NCI-H1436 (cell line): ENCODE measurements at places on chromosomes 7 and 10.
A peak's percentile ranks its signal among the peaks of the same experiment; 100 is the strongest.

GRCh38 chr7:88256906-88257305 is 37.1 kb upstream of the SRI start:
- no peak for DNase-seq

- DNase-seq: peak; percentile 55
Observed at GRCh38 chr10:75450644-75451640, 19.5 kb downstream of the LRMDA start.

GRCh38 chr10:95475827-95476468 is 85.2 kb downstream of the SORBS1 start:
- no peak for DNase-seq

GRCh38 chr7:27677912-27678612 is 15.4 kb upstream of the HIBADH start:
- no peak for DNase-seq

- no peak for DNase-seq
Observed at GRCh38 chr7:1024876-1025742, 19.2 kb upstream of the GPR146 start.

- no peak for DNase-seq
Observed at GRCh38 chr7:98227939-98228338, 16.7 kb downstream of the BHLHA15 start.

DNA sequence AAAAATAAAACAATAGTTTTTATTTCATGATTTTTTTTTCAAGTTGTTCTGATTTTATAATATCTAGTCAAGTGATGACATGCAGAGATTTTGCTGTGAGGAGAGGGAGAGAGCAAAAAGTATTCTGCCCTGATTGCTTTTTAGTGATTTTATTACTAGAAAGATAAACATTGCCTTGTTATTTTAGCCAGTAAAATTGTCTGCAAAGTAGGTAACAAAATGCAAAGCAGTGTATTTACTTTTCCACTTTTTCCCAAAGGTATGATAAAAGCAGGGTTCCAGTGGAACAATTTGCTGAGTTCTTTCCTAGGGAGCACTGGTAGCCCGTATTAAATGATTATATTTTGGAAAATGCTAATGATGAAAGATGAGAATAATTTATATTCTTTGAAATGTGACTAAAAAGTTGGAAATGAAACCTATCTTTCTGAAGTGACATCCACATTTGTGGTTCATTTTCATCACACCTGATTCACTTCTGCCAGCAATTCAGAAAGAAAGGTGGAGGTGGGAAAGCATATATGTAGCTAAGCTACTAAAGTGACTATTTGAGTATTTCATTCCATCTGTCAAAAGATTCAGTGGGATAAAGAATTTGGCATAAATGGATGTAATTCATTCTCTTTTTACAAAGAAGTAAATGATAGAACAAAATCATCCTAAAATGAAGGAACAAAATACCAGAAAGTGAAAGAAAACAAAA is 300.3 kb downstream of the ADK start:
- DNase-seq: no peak

- DNase-seq: no peak
Observed at GRCh38 chr10:129398711-129399141, 68.3 kb upstream of the MGMT start.

- no peak for DNase-seq
Observed at GRCh38 chr7:151394076-151395035, 15.5 kb downstream of the WDR86 start.

DNA sequence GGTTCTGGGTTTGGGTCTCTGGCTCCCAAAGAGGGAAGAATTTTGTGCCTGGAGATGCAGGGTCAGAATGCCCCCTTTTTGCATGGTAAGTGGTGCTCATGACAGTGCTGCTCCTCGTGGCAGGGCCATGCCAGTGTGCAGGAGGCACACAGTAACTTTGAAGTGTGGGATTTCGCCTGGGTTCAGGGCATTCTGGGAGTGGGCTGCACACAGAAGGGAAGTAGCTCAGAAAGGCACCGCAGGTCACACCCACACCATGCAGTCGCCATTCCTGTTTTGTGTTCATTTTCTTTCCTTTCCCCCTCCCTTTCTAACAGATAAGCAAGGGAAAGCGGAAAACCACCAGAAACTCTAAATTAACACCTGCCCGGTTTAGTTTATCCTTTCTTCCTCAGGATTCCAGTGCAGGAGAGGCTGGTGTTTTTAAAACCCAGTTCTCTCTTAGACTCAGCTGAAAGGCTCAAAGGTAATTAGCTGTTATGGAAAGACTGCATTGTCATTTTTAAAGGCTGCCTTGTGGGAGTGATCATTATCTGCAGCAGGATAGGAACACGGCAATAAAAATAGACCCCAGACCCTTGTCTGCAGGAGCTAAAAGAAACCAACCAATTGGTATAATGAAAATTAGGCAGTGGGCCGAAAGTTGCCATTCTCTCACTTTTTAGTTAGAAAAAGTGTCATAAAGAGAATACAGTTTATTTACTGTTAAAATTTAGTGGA is 50.2 kb downstream of the EEPD1 start:
- DNase-seq: no peak

DNA sequence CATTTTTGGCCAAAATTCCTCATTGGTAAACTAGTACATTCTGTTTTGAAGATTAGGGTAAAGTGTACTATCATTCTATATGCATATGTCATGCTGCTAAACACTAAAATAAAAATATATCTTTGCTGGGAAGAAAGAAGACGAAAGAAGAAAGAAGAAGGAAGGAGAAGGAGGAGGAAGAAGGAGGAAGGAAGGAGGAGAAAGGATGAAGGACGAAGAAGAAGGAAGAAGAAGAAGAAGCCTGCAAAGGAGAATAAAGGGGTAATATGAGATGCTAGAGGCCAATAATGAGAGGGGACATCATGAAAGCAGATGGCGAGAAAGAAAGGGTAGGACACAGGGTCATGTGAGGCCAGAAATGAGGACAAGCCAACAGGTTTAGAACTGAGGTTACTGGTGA is 8.0 kb downstream of the SLC25A13 start:
- no peak for DNase-seq

- no peak for DNase-seq
Observed at GRCh38 chr10:63765126-63765525, 243.9 kb downstream of the REEP3 start.

DNA sequence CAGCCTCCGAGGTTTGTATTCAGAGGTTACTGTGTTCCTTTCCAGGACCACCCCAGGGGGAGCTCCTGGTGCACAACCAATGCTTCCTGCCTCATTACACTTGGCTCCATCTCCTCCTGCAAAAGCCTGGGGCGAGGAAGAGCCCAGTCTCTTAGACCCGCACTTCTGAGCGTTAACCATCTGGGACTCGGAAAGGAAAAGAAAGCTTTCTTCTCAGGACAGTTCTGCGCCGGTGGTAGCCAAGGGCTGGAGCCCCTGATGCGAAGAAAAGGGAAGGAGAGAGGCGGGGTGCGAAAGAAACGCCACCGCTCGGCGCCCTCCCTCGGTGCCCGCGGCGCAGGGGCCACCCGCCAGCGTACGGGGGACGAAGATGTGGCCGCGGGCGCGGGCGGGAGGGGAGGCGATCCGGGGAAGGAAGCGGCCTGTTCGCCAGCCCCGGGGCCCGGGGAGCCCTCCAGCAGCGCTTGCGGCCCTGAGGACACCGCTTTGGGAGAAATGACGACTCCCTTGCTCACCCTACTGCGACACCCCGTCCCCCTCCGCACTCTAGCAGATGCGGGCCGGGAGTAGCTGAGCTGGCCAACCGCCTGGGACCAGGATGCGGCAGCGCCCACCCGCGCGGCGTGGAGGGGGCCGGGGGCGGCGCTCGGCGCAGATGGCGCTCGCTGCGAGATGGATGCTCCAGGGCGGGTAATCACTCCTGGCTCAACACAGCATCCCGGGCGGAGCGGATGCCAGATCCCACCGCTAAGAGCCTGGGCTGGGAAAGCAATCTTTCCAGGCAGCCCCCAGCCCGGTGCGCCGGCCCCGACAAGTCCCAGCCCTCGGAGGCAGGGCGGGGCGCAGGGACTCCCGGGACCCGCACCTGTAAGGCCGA is 1.3 kb downstream of the NRCAM start:
- DNase-seq: peak; percentile 43

DNA sequence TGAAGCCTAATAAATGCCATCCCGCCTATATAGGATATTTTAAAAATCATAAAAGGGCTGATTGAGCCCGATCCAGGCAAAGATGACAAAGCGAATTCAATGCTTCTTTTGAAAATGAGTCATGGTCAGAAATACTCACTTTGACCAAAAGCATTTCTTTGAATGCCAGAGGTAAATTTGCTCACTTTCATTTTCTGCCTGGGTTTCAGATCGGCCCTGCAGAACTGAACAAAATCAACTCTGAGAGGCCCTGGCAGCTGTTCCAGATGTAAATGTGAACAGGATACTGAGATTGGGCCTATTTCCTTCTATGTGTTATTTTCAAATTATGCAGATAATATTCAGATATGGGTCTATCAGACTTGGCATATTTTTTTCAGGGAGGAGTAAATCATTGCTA is 114.8 kb upstream of the ARID5B start:
- no peak for DNase-seq

GRCh38 chr7:15507171-15507570 is 54.6 kb downstream of the AGMO start:
- no peak for DNase-seq

- no peak for DNase-seq
Observed at GRCh38 chr10:71079761-71080380, 132.5 kb upstream of the UNC5B start.

- no peak for DNase-seq
Observed at GRCh38 chr7:74175340-74175739, 1.2 kb downstream of the EIF4H start.

DNA sequence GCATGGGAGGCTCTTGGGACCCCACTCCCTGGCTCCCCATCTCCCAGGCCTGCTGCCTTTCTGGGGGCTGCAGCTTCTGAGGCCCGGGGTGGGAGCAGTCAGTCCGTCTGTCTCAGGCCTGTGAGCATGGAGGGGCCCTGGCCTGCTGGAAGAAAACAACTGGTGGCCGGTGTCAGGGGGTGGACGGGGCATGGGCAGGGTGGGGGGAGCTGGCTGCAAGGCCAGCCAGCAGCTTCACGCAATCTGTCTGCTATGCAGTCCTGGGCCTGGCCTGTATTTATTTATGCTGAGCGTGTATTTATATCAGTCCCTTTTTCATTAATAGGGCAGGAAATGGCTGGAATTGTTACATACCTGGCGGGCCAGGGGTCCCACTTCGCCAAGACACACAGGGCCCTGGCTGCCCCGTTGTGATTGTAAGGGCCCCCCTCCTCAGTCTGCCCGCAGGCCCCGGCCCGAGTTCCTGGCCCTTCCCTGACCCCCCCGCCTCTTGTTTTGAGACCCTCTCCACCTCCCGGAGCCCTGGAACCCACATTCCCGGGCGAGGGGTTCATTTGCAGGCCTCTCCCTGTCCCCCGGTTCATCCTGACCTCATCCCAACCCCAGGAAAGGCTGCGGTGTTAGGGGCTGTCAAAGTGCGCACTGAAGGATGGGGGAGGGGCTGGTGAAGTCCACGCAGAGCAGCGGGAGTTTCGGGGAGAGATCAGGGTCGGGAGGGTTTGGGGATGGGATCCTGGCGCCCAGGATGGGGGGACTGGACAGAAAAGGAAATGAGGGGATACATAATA is 8.2 kb downstream of the TMEM270 start:
- no peak for DNase-seq
